T-helper 22 cell (primary cell): ENCODE measurements at places on chromosomes 11 and 22.

- DNase-seq: no peak
Observed at GRCh38 chr11:119284344-119285157, 32.4 kb downstream of the MCAM start.

DNA sequence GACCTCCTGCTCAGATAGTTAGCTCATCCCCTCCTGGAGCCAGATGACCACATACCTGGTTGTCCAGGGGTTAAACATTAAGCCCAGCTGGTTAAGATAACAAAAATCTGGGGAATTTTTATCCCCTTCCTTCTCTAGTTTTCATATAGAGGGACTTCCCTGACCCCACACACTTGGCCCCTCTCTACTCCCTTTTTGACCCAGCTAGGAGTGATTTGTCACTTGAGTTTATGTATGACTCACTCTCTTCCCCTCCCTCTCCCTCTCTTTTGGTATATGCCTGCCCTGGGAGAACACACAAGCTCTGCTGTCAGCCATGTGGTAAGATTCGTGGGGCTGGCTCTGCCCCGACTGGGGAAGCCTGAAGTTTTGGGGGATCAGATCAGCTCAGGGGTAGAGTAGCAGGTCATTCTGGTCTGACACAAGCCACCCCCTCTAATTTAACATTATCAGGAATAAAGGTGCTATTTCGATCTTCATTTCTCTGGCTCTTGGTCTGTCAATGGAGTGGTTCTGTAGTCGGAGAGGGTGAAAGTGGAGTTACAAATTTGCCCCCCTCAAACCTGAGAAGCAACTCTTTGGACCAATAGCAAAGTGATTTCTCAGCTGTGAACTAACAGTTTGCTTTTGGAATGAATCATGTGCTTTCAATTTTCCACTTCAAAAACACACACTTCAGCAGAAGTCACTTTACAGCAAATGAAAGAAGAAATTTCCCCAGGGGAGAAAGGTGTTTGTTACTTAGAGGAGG is 415.3 kb upstream of the CADM1 start:
- DNase-seq: no peak

GRCh38 chr11:48116437-48117228 is 100.0 kb upstream of the OR4B1 start:
- DNase-seq: no peak

DNA sequence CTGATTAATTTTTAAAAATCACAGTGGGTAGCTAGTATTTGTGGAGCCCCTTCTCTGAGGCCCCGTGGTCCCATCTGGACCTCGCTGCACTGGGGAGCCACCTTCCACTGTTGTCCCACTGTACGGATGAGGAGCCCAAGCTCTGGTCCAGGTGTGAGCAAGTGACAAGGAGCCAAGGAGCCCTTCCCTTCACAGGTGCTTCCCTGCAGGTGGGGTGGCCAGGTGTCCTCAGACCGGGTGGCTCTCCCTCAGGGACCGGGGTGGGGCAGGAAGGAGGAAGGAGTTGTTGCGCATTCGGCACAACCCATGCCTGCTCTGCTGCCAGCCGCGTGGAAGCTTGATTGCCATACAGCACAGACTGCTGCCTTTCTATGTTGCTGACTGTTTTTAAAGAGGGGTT is 10.4 kb upstream of the SEPTIN5 start:
- DNase-seq: no peak

- no peak for DNase-seq
Observed at GRCh38 chr22:22842085-22842484, 45.5 kb upstream of the IGLL5 start.
